Adipocyte (in vitro differentiated cells): ENCODE measurements at places on chromosomes 1 and 21.

- peak; percentile 65 for DNase-seq
Measured at GRCh38 chr1:110210604-110211495, 736 bp downstream of the KCNC4 start.

GRCh38 chr21:29499734-29500343 lies 201.1 kb downstream of the BACH1 start:
- DNase-seq: peak; percentile 44

DNA sequence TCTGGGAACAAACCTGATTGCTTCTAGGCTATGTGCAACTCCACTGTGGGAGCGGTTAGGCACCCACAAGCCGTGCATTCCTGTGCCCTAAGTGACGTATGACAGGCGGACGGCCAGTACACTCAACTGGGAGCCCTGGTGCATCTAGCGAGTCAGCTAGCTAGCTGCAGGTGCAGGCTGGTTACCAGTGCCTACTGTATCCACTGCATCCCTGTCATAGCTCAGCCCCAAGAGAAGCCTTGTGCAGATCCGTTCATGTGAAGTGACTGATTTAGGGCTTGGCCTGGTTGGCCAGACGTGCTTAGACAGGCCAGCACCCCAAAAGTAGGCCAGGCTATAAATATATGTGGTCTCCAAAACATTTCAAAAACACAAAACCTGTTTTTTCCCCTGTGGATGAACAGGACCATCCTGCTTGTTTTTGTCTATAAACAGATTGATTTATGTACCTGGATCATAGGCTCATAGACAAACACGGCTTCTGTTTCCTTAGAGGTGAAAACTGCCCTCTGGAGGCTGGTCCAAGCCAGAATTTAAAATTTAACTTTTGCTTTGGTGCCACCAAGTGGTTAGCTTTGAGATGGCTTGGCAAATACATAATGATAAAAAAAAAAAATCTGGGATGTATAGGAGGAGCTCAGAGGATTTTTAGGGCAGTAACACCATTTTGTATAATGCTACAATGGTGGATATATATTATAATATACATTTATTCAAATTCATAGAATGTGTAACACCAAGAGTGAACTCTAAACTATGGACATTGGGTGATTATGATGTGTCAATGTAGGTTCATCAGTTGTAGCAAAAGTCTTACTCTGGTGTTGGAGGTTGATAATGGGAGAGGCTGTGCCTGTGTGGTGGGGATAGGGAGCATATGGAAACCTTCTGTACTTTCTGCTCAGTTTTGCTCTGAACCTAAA lies 68.5 kb downstream of the GIPC2 start:
- peak; percentile 92 for DNase-seq

DNA sequence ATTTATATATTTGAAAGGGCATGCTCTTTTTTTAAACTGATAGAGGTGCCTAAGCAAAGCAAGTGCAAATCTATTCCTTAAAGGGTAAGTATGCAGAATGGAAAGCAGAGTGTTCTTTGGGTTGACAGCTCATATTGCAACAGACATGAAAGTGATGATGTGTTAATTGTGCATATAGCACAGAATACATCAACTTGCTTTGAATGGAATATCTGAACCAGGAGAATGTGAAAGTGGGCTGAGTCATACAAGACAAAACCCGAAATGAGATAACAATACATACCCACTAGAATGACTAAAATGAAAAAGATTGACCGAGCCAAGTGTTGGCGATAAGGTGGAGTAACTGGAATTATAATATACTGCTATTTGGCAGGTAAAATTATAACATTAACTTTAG lies 4.3 kb downstream of the CR1 start:
- no peak for DNase-seq

DNA sequence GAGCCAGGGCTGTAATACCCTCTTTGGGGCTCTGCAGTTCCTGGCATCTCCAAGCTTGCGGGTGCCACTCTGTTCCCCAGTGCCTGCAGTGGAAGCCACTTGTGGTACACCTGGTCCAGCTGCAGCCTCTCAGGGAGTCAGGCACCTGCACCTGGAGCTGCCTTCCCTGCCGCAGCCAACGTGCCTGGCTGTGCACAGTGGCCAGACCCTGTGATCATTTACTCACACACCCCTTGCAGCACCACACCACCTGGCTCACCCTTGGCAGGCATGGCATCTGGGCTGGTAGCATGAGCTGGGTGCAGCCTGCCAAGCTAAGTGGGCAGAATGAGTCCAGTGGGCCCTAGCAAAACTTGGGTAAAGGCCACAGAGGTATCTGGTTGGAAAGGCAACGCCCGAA lies 51.1 kb upstream of the NTPCR start:
- no peak for DNase-seq

GRCh38 chr1:26994020-26994786 lies 711 bp downstream of the TRNP1 start:
- peak; percentile 58 for DNase-seq

GRCh38 chr1:50750021-50750619 lies 209.9 kb downstream of the FAF1 start:
- peak; percentile 60 for DNase-seq

GRCh38 chr21:44567481-44568171 lies 5.9 kb upstream of the KRTAP10-4 start:
- no peak for DNase-seq

DNA sequence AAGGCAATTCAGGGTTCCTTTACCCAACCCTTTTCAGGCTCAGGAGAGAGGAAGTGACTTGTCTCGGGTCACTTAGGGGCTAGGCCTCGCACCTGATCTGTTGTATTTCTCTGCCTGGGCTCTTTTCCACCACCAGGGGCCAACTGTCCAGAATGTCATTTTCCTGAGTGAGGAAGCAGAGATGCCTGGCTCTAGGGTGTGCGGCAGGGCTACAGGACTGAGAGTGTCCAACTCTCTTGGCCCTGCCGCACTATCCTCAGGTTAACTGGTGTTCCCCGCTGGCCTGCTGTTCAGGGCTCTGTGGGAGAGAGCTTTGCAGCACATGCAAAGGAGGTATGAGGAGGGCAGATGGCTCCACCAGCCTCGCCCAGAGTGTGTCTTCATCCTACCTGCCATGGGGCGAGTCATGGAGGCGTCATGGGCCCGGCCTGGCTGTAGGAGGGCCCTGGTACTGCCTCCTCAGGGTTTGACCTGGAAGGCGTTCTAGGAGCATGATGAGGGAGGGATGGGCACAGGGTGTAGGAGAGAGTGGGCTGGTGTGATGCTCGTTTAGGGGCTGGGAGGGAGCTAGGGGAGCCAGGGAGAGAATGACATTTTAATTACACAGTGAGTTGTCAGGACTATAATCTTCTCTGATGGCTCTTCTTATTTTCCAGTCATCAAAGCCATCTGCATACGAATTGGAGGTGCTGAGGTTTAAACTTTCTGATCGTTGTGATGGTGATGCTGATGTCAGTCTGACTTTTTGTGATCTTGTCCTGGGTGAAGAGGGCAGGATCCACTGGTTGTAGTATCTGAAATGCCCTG lies 128.3 kb downstream of the NOS1AP start:
- no peak for DNase-seq

DNA sequence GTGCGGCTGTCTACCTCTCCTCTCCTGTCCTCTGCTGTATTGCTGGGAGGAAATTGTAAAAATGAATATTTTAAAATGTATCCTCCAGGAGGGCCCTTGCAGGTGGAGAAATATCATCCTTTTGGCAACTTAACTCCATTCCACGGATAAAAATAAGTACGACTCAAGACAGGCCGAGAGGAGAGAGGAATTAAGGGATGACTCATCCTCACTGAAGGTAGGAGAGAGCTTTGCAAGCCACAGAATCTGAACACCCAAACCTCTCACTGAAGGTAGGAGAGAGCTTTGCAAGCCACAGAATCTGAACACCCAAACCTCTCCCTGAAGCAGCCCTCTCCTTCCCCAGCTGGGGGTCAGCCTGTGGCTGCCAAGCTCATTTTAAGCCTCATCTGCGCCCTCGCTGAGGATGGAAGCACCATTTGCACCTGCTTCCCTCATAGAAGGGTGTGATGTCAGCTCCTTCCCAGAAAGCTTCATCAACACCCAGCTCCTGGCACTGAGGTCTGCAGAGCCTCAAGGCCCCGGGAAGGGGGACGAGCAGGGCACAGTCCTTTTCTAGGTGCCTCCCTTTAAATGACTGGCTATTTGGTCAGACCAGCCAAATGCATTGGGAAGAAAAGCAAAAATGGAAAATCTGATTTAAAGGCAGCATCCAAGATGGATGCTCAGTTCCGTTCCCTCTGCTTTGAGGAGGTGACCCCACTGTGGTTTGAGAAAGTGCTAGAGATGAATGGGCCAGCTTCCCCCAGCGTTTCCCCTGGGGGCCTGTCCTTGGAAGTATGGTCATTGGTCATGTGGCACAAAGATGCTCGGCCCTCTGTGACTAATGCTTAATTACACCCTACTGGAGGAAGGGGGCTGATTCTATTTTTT lies 12.9 kb upstream of the SELENON start:
- no peak for DNase-seq

- DNase-seq: no peak
Measured at GRCh38 chr1:52659356-52659755, 26.4 kb downstream of the SHISAL2A start.

DNA sequence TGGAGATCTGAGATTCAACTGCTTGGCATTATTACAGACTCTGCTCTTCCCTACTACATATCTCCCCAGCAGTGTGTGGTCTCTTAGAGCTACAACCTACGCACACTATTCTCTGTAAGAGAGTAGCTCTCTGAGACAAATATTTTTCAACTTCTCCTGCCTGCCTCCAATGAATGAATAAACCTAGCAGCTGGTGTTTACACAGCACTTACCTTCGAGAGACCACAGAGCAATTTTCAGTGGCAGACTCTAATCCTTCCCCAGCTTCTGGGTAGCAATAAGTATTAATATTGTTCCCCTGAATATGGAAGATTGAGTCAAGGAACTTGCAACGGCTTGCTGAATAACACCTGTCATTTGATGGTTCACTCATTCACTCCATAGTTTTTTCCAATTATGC lies 350.9 kb upstream of the SPAG17 start:
- no peak for DNase-seq

DNA sequence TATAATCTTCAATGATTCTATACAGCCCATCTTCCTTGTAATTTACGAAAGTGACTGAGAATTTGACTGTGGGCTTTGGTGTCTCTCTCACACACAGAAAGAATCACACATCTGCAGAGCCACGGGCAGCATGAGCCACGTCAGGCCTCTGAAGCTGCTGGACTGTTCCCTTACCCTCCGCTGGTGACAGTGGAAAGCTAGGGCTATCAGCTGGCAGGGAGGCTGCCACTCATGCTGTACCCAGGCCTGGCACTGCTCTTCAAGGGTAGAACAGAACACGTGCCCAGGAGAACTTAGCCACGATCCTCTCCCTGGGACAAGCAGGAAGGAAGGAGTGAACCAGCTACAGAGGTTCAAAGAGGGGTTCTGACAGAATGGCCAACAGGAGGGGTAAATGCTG lies 90.7 kb downstream of the JAK1 start:
- no peak for DNase-seq

GRCh38 chr1:188466539-188466938 lies 1637.8 kb downstream of the PLA2G4A start:
- DNase-seq: no peak

DNA sequence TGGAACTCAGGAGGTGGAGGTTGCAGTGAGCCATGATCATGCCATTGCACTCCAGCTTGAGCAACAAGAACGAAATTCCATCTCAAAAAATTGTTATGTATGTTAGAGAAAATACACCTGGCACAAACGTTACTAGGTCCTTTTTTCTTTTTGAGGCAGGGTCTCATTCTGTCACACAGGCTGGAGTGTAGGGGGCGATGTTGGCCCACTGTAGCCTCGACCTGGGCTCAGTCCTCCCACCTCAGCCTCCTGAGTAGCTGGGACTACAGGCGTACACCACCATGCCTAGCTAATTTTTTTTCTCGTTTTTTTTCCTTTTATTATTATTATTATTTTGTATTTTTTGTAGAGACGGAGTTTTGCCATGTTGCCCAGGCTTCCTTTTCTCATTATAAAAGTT lies 4.4 kb downstream of the HAX1 start:
- DNase-seq: no peak

DNA sequence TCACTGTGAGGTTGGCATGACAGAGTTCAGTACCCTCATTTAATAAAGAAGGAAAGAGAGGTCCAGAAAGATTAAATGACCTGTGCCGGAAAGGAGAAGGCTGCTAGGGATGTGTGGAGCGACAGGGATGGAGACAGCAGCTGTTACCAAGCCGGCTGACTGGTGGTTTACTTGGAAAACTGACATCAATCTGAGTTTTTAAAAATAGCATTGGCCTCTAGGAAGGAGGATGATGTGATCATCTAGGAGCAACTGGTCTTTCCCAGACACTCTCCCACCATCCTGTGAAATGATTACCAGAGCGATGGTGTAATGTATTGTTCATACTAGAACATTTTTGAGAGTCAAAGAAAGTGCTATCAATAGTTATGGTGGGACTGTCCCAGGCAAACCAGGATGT lies 154.4 kb downstream of the ZSCAN20 start:
- no peak for DNase-seq

- no peak for DNase-seq
Measured at GRCh38 chr1:154752273-154753030, 117.6 kb downstream of the KCNN3 start.

GRCh38 chr1:51433269-51433971 lies 85.6 kb downstream of the EPS15 start:
- no peak for DNase-seq

DNA sequence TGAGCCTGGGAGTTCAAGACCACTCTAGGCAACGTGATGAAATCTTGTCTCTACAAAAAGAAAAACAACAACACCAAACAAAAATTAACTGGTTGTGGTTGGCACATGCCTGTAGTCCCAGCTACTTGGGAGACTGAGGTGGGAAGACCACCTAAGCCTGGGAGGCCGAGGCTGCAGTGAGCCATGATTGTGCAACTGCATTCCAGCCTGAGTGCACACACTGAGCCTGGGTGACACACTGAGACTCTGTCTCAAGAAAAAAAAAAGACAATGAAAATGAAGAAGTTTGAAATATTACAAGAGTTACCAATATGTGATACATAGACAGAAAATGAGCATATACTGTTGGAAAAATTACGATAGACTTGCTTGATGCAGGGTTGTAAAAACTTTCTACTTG lies 31.9 kb downstream of the PDC start:
- DNase-seq: no peak

GRCh38 chr1:12161324-12161661 lies 5.5 kb upstream of the TNFRSF1B start:
- no peak for DNase-seq

- DNase-seq: peak; percentile 14
Measured at GRCh38 chr1:162470216-162470615, 27.4 kb upstream of the UHMK1 start.

GRCh38 chr1:182978151-182978853 lies 25.3 kb upstream of the SHCBP1L start:
- no peak for DNase-seq

GRCh38 chr1:230794871-230795605 lies 47.9 kb downstream of the CAPN9 start:
- DNase-seq: no peak

GRCh38 chr1:59079434-59080140 lies 217.3 kb upstream of the FGGY start:
- no peak for DNase-seq

DNA sequence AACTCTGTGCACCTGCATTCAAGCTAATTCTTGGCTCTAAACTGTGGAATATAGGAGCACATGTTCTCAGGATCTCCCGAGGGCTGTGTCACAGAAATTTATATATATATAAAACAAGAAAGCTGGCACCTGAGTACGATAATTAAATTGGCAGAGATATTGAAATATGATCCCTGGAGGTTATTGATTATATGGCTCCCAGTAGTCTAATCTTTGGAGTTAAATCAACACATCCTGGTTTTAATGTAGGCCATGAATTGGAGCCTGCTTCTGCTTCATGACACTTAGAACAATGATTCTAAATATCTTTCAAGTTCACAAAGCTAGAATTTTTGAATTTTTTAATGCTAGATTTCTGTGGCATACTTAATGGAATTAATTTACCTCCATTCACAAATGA lies 84.3 kb downstream of the CTH start:
- no peak for DNase-seq
